Ecto neural progenitor cell (in vitro differentiated cells): ENCODE measurements at places on chromosomes 5 and 9.

DNA sequence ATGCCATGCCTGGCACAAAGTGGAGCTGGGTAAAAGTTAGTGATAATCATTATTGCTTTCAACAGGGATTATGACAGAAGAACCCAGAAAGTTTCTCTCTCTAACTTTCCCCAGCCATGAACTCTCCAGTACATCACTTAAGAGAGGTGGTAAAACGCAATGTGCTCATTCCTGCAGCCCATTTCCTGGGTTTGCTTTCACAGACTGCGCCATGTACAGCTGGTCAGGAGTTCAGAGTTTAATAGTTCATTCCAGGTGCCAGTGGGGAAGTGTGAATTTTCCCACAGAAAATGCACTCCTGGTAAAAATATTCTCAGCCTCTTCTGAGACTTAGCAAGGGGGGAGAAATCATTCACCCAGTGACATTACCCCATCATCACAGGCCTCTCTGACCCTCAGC lies 35.5 kb downstream of the ADAM19 start:
- DNase-seq, result no peak

GRCh38 chr5:84437673-84438315 lies 53.1 kb upstream of the EDIL3 start:
- no peak for DNase-seq

- DNase-seq, result no peak
Measured at GRCh38 chr5:420632-421286, 22.2 kb upstream of the EXOC3 start.

DNA sequence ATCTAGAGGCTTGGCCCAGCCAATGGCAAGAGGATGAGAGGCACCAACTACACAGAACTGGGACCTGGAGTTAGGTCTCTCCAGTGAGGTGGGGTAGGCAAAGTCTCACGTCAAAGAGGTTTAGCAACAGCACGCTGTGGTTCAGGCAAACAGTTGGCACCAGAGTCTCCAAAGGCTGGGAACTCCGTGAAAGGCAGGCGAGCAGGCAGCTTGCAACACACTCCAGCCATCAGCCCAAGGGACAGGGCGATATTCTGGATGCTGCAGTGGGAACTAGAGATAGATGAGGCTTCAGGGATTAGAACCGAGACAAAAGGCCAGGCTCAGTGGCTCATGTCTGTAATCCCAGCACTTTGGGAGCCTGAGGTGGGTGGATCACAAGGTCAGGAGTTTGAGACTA lies 129.1 kb downstream of the PDZD2 start:
- no peak for DNase-seq

GRCh38 chr9:113503131-113503541 lies 39.6 kb downstream of the RGS3 start:
- no peak for DNase-seq

DNA sequence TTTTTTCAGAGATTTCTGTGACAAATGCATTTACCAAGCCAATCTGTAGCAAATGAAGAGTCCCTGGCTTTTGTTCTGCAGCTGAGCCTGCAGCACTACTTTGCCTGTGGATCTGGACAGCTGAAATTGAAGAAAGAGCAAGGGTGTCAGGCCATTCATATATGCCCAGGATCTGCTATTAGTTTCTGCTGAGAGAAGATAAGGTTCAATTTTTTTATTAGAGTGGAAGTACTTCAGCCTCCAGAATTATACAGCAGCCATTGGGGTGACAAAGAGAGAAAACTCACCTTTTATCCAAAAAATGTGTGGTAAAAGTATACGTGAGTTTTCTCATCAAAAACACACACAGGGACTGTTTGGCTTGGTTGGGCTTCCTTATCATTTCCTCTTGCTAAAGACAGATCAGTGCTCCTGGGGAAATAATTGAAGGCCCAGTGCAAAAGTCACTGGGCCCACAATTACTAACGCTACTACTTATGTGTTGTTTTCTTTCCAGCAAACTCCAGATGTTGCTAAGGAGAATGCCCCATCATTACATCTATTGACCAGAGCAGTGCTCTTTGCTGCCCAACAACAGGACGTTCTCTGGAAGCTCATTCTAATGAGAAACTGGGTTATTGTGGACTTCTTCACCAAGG lies 138.6 kb downstream of the CEMIP2 start:
- no peak for DNase-seq

- peak; percentile 69 for DNase-seq
Measured at GRCh38 chr5:133287500-133287899, 235.7 kb downstream of the HSPA4 start.

DNA sequence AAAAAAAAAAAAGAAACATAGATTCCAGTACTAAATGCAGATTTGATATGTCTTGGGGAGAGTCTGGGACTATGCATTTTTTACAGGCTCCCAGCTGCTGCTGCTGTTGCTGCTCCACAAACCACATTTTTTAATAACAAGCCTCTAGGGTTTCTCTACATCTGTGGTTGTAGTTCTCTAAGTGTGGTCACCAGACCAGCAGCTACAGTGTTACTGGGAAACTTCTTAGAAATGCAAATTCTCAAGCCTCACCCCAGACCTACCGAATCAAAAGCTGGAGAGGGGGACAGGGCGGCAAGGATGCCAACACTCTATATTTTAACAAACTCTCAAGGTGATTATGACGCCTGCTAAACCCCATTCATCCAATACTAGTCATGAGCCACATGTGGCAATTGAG lies 293.4 kb upstream of the PTGER4 start:
- no peak for DNase-seq

- DNase-seq, result no peak
Measured at GRCh38 chr5:14762549-14763216, 98.2 kb downstream of the OTULIN start.

GRCh38 chr5:177412603-177413233 lies 3.4 kb upstream of the F12 start:
- DNase-seq, result no peak

DNA sequence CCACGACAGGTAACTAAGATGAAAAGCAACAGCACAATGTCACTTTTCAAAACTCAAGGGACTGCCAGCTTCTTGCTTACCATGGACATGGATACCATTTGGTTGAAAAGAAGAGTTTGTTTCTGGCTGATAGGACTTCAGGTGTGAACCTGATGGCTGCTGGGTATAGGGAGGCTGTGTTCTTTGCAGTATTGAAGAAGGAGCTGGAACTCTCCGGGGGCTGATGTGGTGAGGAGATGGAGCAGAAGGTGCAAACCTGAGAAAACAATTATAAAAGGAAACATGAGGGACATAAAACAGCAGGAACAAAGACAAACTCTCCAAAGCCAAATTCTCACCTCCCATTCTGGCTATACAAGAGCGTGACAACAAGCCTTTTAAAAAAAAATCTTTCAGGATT lies 330.1 kb upstream of the RFX3 start:
- no peak for DNase-seq

- no peak for DNase-seq
Measured at GRCh38 chr9:35797311-35798109, 6.1 kb downstream of the NPR2 start.

DNA sequence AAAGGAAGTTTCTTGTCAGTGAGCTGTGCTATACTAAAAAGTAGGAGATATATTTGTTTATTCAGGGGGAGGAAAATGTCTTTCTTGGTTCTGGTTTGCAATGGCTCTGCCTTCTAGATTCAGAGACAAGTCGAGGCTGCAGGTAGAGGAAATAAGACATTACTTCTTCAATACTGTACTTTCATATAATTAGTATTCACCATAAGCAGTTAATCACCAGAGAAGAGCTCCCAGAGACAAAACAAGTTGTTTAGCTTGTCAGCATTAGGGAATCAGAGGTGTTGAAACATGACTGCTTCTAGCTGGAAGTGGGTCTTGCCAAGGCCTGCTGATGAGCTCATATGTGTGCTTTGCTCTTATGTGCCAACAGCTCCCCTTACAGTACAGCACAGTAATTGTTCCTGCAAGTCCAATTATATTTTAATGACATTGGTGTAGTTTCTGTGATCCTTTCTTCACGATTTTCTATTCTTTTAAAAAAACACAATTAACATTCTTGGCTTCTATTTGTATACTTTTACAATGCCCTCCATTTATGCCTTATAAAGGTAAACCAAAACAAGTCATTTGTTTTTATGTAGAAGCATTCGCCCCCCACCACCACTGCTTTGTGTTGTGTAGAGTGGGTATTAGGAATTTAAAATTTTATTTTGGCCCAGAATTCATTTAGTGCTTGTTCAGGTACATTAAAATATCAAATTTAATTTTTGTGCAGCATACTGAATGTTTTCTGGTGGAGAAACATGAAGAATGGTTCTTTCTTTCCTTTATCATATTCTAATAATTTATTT lies 112.2 kb downstream of the RPS23 start:
- DNase-seq, result no peak

GRCh38 chr9:33116860-33117259 lies 40.4 kb upstream of the SMU1 start:
- DNase-seq, result no peak

DNA sequence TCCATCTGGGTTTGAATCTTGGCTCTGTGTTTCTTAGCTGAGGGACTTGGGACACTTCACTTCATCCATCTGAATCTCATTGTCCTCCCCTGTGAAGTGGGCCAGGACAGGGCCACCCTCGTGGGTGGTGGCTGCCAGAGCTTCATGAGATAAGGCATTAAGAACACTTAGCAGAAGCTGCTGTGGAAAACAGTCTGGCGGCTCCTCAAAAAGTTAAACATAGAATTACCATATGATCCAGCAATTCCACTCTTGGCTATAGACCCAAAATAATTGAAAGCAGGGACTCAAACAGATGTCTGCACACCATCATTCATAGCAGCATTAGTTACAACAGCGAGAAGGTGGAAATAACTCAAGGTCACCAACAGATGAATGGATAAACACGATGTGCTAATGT lies 42.4 kb upstream of the GGTA1 start:
- no peak for DNase-seq

DNA sequence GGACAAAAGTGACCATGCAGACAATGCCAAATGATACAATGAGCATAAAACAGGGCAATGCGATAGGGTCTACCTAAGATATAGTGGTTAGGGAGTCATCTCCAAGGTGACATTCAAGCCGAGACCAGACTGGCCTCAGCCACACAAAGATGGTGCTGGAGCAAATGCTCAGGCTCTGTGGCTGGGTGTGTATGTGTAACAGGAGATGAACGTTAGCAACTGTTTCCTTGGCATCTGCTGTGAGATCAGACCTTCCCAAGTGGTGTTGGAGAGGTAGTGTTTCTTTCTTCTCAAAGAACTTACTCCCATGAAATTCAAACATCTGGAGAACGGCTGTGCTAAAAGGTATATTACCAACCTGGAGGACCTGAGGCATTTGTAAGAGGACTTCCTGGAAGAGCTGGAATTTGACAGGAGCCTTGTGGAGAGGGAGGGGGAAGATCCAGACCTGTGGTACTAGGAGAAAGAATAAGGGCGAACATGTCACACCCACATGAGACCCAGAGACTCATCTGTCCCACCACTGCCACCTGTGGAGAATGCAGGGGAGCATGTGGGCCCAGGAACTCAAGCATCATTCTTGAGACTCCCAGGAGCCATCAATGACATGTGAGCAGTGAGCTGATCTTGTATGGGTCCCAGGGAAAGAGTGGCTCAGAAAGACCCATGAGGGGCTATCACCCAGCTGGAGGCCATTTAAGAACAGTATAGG lies 21.4 kb upstream of the ANXA6 start:
- peak; percentile 20 for DNase-seq

DNA sequence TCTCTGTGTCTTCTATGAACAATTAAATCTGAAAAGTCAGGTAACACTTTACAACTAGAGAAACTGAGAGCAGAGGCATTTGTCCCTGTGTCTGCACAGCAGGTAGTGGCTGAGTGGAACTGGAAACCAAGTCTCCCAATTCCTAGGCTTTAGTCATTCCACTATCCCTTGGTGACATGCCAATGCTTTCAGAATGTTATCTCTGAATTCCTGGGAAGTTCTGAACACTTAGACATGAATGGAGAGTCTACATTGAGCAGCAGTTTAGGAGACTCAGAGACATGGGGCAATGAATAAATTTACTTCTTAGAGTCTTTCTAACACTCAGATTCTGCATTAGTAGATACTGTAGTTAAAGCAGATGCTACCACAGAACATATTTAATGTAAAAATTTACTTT lies 94.8 kb upstream of the APC start:
- DNase-seq, result no peak

DNA sequence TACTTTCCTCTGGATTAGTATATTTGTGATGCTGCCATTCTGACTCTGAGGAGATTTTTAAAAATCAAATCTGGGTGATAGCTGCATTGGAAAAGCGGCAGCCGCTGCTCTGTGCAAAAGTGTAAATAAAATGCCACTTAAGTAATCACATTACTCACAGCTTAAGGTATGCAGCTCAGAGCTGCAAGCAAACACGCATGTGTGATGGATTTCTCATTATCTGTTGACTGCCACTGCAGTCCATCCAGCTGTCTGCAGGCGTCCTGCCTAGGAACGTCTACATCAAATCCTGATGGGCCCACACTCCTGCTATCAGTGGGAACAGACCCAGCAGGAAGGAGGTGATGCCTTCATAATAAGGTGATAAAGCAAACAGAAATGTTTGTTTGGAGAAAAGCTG lies 216.9 kb downstream of the SPOCK1 start:
- no peak for DNase-seq

GRCh38 chr9:94846739-94847138 lies 120.2 kb downstream of the AOPEP start:
- no peak for DNase-seq

- no peak for DNase-seq
Measured at GRCh38 chr9:27329291-27329690, 32.3 kb upstream of the EQTN start.

GRCh38 chr5:56987171-56987570 lies 35.2 kb upstream of the MIER3 start:
- no peak for DNase-seq

DNA sequence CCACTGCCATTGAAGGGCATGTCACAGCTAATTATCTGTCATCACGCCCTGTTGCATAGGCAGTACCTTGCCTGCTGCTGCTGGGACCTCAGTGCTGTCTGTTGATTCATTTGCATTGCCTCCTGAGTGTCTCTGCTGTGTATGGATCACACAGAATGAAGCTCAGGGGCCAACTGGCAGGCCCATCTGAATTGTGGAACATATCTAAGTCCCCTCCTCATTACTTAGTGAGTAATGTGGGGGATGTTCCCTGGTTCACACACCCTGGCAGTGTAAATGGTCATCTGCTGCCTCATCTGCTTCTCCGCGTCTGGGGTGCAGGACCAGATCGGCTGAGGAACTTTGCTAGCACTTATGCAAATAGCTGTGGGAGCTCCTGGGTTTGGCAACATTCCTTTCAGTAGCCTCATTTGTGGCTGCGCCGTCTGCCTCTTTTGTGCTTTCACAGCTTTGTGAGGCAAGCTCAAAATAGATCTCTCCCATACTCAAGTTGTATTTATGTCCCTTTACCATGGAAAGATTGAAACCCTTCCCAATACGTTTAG lies 25.4 kb downstream of the TYRP1 start:
- DNase-seq, result peak; percentile 63

GRCh38 chr5:163460562-163461171 lies at the start of gene HMMR:
Gene HMMR, plus strand, starts transcription at chr5:163460632. Its CDS starts 61 bp downstream, at chr5:163460693.
- no peak for DNase-seq

GRCh38 chr5:119070578-119070827 lies 384 bp upstream of the DMXL1 start:
- DNase-seq, result no peak

DNA sequence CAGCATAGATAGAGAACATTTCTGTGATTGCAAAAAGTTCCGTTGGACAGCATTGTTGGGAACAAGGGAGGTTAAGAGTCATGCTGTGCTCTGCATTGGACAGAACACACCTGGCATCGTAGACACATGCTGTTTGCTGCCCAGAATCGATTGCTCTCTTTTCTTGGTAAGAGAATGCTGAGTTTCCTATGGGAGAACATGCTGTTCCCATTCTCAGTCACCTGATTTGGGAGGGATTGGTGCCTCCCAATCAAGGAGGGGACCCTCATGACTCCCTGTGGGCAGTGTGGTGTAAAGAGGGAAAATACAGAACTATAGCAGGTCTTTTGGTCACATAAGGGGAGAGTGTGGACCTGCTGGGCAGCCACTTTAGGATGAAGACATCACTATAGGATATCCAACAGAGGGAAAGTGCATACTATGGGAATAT lies 555.4 kb upstream of the CLINT1 start:
- no peak for DNase-seq
